ENCODE measurements at places on chromosomes 13 and 19. TPM values are rescaled to one million over a fixed set of nuclear protein-coding genes. Genes with fewer than 3 reads are reported as not detected.

ZSCAN4 gene
- not detected for total RNA-seq

MAMSTR gene
- total RNA-seq = 2.0 TPM

SGCG gene
- total RNA-seq = 15.1 TPM

COX7A1 gene
- total RNA-seq = not detected

All from type B pancreatic cell (in vitro differentiated cells).